ENCODE measurements at places on chromosomes 5 and 9. TPM values are rescaled to one million over a fixed set of nuclear protein-coding genes. Genes with fewer than 3 reads are reported as not detected.

The LCP2 gene
- not detected for total RNA-seq

DNA sequence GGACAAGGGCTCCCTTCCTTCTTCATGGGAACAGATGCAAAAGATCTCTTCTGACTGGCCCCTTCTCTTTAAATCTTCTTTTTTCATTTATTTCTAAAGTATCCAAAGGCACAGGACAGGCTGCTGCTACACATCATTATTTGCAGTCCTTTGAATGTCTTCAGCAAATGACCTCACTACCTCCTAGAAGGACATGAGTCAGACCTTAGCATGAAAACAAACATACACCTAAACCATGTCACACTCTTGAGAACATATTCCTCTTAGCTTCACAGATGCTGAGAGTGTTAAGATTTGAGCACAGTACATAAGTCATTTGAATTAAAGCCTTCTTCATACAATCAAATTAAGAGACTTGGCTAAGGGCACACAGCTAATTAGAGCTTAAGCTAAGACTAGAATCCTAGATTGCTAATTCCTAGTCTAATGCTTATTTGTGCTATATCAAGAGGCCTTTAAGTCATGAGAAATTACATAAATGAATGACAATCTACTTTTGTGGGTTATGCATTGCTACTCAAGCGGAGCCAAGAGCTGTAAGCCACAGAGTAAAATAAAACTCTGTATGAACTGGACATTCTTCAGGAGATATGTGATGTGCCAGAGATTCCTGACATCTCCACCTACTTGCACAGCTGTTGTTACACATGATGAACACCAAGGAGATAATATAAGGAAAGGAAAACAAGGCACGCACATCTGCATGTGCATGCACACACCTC is 109.1 kb upstream of the PTGER4 start:
- H3K4me1 ChIP-seq: peaks cover 12% of the 10 kb centered on the region
- H3K27ac ChIP-seq: no peak overlapping the region
- no peak for DNase-seq
- no peaks in the 10 kb centered on the region for H3K27me3 ChIP-seq
- H3K36me3 ChIP-seq: no peaks in the 10 kb centered on the region

The SNCB gene
- not detected for total RNA-seq

GRCh38 chr9:18905028-18905882 is 127.8 kb downstream of the SAXO1 start:
- no peak for DNase-seq
- H3K27ac ChIP-seq: no peak overlapping the region
- H3K4me1 ChIP-seq: no peaks in the 10 kb centered on the region
- H3K4me3 ChIP-seq: no peak overlapping the region
- H3K36me3 ChIP-seq: no peaks in the 10 kb centered on the region

DNA sequence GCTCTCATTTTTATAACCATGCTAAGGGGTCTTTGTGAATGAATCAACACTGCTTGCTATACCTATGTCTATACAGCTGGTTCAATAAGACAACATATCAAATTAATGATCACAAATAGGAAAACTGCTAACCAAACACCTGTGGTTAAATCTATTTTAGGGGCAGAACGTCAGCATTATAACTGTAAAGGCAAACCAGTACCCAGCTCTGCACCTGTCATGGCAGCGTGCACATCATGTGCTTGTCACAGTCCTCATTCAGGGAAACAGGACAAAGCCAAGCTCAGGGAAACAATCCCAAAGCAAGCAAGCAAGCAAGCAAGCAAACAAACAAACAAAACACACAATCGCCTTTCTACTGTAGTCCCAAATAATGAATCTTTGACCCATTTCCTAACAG is 277.7 kb upstream of the DAP start:
- no peak overlapping the region for H3K27ac ChIP-seq
- no peak overlapping the region for H3K4me3 ChIP-seq
- H3K27me3 ChIP-seq: no peaks in the 10 kb centered on the region
- H3K4me1 ChIP-seq: no peaks in the 10 kb centered on the region
- H3K36me3 ChIP-seq: no peaks in the 10 kb centered on the region
- no peak for DNase-seq

The ARHGEF28 gene
- 92.0 TPM for total RNA-seq

- no peaks in the 10 kb centered on the region for H3K27me3 ChIP-seq
- H3K4me1 ChIP-seq: peaks cover 7% of the 10 kb centered on the region
- no peak overlapping the region for H3K4me3 ChIP-seq
- no peak overlapping the region for H3K27ac ChIP-seq
- no peak for DNase-seq
Measured at GRCh38 chr5:111159845-111160244, 64.3 kb upstream of the CAMK4 start.

DNA sequence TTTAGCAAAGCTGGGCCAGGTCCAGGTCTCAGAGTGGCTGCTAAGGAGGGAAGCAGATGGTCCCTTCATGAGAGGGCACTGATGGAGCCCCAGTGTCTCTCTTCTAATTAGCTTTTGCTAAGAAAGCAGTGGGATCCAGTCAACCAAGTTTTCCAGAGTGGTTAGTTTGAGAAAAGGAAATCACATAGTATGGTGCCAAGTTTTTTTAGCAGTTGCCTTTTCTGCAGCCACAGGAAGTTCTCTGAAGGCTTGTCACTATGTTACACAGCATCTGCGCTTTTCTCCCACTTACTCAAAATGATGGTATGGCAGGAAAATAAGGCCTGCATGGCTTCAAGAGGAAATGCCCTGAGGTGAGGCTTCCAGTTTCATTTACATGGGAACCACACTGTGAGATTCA is 331.5 kb upstream of the ZNF462 start:
- no peaks in the 10 kb centered on the region for H3K27me3 ChIP-seq
- no peaks in the 10 kb centered on the region for H3K36me3 ChIP-seq
- DNase-seq: no peak
- no peak overlapping the region for H3K27ac ChIP-seq
- no peak overlapping the region for H3K4me3 ChIP-seq

The PDE8B gene
- total RNA-seq: 0.66 TPM

DNA sequence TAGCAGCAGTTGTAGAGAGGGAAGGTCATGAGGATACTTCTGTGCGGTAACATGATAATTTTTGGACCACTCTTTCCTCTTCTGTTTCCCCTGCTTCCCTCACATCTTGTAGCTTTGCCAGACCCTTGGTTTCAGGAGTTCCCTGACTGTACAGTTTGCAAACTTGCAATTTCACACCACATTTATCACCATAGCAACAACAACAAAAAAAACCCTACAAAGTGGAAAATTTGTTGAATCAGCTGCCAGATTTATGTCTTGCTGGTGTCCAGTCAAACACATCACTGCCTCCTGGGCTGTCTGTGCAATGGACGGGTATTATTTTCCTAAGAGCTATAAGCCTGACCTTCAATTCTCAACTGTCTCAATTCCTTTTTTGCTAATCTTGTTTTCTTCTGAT is 751.6 kb downstream of the TLR4 start:
- H3K27me3 ChIP-seq: no peaks in the 10 kb centered on the region
- no peaks in the 10 kb centered on the region for H3K4me1 ChIP-seq
- no peaks in the 10 kb centered on the region for H3K36me3 ChIP-seq
- H3K4me3 ChIP-seq: no peak overlapping the region
- H3K27ac ChIP-seq: no peak overlapping the region

The PCDHGA12 gene
- total RNA-seq: 2.9 TPM

DNA sequence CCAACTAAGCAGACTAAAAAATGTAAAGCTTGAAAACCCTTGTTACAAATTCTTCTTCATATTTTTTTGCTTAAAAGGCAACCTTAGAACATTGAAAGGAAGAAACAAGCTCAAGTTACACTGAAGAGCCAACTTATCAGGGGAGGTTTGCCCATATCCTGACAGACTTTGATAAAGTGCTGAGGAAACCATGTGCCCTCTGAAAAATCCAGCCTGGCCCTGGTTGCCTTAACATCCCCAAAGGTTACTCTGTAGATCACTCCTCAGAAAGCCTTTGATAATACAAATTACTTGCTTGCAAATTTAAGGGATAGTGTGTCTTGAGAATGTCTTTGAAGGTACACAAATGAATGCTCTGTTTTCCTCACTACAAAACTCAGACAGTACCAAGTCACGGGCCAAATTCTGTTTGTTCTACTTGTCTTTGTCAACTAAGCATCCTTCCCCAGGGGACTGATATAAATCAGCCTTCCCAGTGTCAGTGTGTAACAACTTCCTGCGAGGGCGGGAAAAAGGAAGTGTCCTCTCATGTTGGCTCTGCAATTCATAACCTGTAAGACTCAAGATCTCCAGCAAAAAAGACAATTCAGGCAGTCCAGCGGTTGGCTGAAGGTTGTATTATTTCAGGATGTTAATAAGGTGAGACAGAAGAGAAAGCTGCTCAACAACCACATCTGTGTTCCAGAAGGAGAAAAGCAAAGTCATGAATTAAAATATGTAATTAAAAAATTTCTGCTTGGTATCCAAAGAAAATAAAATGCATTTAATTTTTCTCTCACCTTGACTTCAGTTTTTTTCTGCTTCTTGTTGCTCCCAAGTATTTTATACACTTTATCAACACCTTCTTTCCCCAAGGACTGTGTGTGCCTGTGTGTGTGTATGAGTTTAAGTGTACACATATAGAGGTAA is 199.9 kb downstream of the PIK3R1 start:
- no peak overlapping the region for H3K4me3 ChIP-seq
- no peak for DNase-seq
- no peak overlapping the region for H3K27ac ChIP-seq
- H3K27me3 ChIP-seq: no peaks in the 10 kb centered on the region
- H3K36me3 ChIP-seq: no peaks in the 10 kb centered on the region
- H3K4me1 ChIP-seq: peaks cover 15% of the 10 kb centered on the region

The GFPT2 gene
- 0.12 TPM for total RNA-seq

DNA sequence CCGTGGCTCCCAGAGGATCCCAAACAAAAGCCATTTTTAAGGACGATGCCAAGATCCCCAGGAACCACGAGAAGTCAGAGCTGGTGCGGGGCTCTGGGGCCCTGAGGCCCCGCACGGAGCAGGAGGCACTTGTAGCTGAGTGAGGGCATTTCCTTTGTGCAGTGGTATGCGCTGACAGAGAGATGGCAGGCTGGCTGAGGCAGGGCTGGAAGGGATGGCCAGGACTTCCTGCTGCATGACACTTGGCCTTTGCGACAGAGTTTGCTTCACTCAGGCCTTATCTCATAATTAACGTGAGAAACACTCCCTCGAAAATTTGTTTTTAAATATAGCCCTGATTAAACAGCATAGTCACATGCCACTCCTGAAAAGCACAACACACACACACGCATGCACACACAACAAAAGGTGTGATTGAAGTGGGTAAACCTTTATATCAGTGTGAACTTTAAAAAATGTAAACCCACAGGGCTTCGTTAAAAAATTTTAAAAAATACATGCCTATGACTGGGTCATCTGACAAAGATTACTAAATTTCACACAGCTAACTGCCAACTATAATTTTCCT is 536.6 kb downstream of the PDE4D start:
- H3K4me1 ChIP-seq: peaks cover 17% of the 10 kb centered on the region
- no peak for DNase-seq
- H3K36me3 ChIP-seq: no peaks in the 10 kb centered on the region
- no peak overlapping the region for H3K27ac ChIP-seq
- H3K27me3 ChIP-seq: no peaks in the 10 kb centered on the region
- no peak overlapping the region for H3K4me3 ChIP-seq

DNA sequence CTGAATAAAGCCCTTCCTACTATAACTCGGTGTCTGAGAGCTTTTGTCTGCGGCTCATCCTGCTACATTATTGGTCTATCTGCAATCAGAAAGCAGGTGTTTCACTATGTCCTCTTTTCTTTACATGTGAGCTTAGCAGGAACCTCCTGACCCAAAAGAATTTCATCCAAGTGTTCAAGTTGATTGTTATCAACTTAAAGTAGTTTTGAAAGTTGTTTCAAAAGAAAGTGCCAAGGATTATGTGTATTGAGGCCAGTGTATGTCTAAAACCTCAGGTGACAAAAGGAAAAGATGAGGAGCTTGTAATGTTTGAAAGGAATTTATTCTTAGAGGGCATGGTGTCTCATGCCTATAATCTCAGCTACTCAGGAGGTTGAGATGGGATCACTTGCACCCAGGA is 8.1 kb upstream of the SELENOP start:
- no peak overlapping the region for H3K4me3 ChIP-seq
- no peaks in the 10 kb centered on the region for H3K27me3 ChIP-seq
- no peaks in the 10 kb centered on the region for H3K36me3 ChIP-seq
- no peak for DNase-seq
- H3K27ac ChIP-seq: no peak overlapping the region
- peaks cover 9% of the 10 kb centered on the region for H3K4me1 ChIP-seq

The ANKRD20A1 gene
- total RNA-seq: 3.0 TPM

- no peak overlapping the region for H3K27ac ChIP-seq
- H3K36me3 ChIP-seq: no peaks in the 10 kb centered on the region
- H3K4me1 ChIP-seq: no peaks in the 10 kb centered on the region
- H3K27me3 ChIP-seq: no peaks in the 10 kb centered on the region
- H3K4me3 ChIP-seq: no peak overlapping the region
Measured at GRCh38 chr5:129356846-129357245, 103.3 kb upstream of the ADAMTS19 start.

- H3K27me3 ChIP-seq: no peaks in the 10 kb centered on the region
- peaks cover 62% of the 10 kb centered on the region for H3K36me3 ChIP-seq
- peaks cover 9% of the 10 kb centered on the region for H3K4me1 ChIP-seq
- H3K4me3 ChIP-seq: peak overlapping the region; percentile 73
- H3K27ac ChIP-seq: no peak overlapping the region
- DNase-seq: no peak
Measured at GRCh38 chr9:135907006-135907430, 328 bp downstream of the CAMSAP1 start.

The ODF2 gene
- 33.6 TPM for total RNA-seq

The IPO11 gene
- total RNA-seq: 43.4 TPM

The AK8 gene
- 1.4 TPM for total RNA-seq

GRCh38 chr5:139882316-139882715 is 86.7 kb downstream of the PSD2 start:
- no peak overlapping the region for H3K4me3 ChIP-seq
- no peak for DNase-seq
- peaks cover 8% of the 10 kb centered on the region for H3K4me1 ChIP-seq
- peaks cover 64% of the 10 kb centered on the region for H3K27me3 ChIP-seq

DNA sequence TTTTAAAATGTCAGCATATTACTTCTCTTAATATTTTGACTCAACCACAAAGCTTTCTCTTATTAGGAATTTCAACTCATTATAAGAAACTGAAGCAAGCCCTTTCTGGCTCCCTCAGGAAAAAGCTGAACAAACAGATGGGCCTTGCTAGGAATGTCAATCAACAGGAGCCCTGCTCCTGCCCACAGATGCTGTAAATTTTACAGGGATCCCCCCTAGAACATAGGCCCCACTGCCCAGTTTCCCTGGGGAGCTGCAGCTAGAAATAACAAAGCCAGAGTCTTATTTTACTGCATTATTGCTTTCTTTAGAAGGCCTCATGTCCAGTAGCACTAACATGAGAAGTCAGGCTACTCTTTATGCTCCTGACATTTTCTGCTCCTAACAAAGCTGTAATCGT is 103.8 kb downstream of the PCSK1 start:
- H3K36me3 ChIP-seq: no peaks in the 10 kb centered on the region
- no peak overlapping the region for H3K27ac ChIP-seq
- no peak for DNase-seq
- H3K27me3 ChIP-seq: no peaks in the 10 kb centered on the region
- H3K4me1 ChIP-seq: peaks cover 37% of the 10 kb centered on the region

DNA sequence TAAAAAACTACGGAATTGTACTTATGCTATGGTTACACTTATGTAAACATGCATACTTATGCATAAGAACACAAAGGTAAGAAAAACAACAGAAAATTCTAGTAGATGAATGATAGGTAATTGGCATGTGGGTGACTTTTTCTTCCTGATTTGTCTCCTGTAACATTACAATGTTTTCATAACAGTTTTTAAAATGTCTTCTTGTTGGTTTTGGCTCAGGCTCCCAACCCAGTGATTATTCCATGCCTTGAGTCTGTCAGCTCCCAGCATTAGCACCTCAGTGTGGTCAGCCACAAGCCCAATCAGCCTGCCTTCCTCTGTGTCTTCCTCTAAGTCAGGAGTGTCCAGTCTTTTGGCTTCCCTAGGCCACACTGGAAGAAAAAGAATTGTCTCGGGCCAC is 7.9 kb upstream of the FOXE1 start:
- DNase-seq: no peak
- no peaks in the 10 kb centered on the region for H3K27me3 ChIP-seq
- no peak overlapping the region for H3K27ac ChIP-seq
- no peaks in the 10 kb centered on the region for H3K4me1 ChIP-seq
